GM12892 (cell line): ENCODE measurements at places on chromosomes 6 and 20.

DNA sequence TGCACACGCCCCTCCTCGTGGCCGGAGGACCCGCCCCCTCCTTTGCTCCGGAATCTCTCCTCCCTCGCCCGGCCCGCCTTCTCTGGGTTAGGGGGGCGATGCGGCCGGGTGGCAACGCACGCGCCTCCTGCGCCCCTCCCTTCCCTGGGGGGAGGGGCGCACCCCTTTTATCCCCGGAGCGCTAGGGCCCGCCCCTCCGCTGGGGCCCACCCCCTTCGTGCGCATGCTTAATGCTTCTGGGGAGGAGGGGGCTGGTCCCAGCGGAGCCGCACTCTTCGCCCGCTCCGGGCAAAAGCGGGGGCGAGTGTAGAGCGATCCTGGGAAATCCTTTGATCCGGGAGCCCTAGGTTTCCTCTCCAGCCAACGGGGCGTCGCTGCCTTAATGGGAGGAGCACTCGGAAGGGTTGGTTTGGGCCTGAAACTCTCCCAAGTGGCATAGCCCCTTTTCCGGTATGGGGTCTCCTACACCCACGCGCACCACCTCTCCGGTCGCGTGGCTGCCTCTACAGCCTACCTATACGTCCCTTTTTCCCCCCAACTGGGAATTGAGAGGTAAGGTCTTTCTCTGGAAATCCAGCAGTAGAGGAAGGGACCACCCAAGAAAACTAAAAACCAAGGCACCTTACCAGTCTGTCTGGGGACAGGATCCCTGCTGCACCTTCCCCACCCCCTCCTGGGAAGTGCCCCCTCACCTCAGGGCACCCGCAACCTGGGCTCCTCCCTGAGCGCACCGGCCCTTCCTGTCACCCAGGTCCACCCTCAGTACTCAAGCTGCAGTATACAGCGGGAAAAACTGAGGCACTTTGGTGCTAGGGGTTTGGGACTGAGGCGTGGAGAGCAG lies 2.1 kb downstream of the SOX12 start:
- DNase-seq = peak; percentile 68

GRCh38 chr20:46810448-46811223 lies 84.0 kb upstream of the EYA2 start:
- DNase-seq = no peak

GRCh38 chr20:14488756-14489479 lies 151.5 kb upstream of the FLRT3 start:
- DNase-seq = no peak

GRCh38 chr20:9367746-9368145 lies 146.6 kb upstream of the LAMP5 start:
- no peak for DNase-seq

GRCh38 chr6:11972806-11973205 lies 39.3 kb upstream of the HIVEP1 start:
- DNase-seq = no peak

DNA sequence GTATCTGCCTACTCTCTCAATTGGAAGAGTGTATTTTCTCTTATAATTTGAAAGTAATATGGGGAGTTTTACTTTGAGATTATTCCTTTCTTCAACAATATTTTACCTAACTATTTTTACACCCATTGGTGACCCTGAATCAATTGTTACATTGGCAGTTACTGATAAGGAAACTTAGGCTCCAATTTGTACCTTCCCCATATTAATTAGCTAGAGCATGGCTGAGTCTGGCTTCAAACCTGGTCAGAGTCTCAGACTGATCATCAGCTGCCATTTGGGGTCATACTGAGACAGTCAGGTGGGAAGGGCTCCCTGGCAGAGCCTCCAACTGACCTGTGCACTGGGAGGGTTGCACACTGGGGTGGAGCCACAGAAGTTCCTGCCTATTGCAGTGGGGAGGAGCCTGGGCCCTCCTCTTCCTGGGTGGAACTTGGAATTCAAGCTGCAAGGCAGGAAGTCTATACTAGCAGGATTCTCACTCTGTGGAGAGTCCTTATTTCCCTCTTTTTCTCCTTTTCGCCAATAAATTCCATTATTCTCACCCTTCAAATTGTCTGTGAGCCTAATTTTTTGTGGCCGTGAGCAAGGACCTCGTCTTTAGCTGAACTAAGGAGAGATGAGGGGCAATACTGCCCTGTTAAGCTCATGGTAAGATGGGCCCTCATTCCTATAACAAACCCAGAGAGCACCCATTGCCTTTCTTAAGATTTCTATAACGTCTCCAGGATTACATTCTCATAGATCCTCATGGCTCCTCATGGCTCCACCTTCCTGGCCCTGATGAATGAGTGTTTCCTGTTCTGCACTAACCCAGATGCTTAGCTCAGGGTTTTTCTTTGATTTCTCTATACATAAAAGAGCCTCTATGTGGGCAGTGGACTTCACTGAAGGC lies 285.1 kb downstream of the ADGB start:
- DNase-seq = no peak

- no peak for DNase-seq
Observed at GRCh38 chr6:52595796-52596130, 18.9 kb upstream of the TRAM2 start.

DNA sequence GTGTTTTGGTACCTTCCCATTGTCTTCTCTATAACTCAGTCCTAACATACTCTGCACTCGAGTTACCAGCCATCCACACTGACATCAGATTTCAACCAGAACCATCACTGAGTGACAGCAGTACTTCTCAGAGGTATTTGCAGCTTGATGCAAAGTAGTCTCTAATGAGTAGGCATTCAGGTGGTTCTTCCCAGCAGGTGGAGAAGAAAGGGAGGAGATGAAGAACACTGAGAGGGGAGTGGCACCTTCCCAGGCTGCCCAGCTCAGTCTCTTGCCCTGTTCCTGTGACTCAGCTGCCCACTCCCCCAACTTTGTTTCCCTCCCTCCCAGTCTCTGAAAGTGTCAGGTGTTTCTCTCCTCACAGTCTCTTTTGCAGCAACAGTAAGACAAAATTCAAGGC lies 38.7 kb upstream of the SMIM28 start:
- no peak for DNase-seq

DNA sequence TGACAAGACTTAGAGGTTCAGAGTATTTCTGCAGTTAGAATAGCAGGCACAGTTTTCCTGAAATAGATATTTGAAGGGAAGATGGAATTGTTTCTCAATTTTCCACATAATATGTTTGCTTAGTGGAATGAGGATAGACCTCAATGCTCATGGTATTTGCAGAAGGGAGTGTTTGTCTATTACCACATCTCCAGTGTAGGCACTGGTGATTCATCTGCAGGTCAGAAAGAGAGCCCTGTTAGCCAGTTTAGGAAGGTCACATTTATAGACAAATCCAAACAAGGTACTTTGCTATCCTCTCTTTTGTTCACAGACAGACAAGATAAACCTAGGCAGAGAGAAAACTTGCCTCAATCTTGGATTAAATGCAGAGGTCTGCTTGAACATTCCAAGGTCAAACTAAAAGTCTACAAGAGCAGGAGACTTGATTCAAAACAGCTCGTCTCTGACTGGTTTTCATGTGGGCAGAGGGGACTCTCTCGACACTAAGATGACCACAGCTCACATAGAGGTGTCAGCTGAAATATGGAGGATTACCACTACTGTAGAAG lies 22.8 kb downstream of the ISM1 start:
- no peak for DNase-seq
